NCI-H226 (cell line): ENCODE measurements at places on chromosomes 3 and 15.

DNA sequence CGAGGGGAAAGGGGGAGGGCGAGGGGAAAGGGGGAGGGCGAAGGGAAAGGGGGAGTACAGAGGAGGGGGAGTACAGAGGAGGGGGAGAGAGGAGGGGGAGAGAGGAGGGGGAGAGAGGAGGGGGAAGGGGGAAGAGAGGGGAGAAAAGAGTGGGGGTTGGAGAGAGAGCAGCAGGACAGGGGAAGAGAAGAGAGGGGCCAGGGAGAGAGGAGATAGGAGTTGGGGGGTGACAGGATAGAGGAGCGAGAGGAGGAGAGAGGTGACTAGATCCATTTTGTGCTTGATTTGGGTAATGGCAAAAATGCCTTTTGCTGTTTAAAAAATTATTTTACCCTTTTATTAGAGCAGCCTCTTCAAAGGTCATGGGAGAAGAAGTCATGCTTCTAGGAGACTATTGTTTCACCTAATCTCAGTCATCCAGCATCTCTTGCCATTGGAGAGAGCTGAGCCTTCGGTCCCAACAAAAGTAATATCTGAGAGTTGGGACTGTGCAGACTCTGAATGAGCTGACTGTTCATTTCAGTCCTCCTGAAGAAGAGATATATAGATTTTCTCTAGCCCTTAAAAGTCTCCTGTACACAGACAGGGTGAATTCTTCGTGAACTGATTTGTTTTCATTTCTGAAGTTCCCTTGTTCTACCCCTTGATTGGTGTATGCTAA is 15.1 kb upstream of the TOP2B start:
- DNase-seq = no peak

GRCh38 chr15:29785642-29786041 is 36.6 kb downstream of the TJP1 start:
- DNase-seq = no peak

DNA sequence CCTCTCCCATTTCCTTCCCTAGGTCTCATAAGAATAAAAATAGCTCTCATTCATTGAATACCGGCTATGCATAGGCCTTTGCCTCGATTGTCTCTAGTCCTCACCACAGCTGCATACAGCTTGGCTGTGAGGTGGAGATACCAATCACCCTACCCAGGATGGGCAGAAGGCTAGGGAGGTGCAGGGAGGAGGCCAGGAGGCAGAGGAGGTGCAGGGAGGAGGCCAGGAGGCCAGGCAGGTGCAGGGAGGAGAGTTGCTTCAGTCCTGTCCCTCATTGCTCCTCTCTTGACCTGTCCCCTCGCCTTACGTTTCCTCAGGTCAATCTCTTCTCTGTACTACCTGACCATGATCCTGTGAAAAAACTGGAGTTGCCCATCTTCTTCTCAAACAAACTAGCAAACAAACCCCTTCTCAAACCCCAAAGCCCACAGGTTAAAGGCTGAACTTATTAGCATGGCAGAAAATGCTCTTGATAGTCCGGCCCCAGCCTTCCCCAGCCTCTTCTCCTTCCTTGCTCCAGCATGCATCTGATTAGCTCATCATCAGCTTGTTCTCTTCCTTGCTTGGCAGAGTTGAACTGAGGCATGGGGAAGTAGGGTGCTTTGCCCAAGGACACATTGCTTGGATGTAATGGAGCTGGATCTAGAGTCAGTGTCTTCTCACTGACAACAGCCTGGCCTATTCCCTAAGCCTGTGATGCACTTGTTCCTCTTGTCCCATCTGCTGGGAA is 15.8 kb downstream of the PODXL2 start:
- DNase-seq = no peak

DNA sequence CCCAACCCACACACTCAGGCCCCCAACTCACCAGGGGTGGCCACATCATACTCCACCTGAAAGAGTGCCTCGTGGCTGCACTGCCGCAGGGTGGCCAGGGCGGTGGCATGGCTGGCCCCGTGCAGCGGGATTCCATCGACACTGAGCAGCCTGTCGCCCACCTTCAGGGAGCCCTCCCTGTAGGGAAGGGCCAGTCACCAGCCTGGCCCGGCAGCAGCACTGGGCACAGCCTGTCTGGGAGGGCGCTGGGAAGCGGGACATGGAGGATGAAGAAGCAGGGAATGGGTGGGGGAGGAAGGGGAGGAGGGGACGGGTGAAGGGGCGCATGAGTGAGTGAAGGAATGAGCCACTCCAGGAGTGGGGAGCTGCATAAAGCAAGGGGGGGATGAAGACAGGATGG is 18.5 kb downstream of the GRIP2 start:
- DNase-seq = no peak

DNA sequence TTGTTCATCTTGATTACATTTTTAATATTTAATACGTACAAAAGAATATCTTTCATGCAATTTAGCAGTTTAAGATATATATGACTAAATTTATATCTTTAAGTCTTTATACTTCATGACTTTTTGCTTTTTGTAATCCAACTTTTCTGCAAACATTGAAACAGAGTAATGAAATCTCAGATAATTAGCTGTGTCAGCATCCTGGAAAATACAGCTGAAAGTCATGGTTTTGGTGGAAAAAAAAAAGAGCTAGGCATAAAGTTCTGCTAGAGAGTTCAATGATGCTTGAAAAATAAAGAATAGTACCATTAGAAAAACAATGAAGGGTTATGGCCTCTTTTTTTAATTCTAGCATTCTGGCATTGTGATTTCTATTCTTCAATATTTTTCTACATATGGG is 387.4 kb upstream of the ROBO2 start:
- no peak for DNase-seq

- DNase-seq = no peak
Measured at GRCh38 chr3:128854475-128854874, 24.9 kb upstream of the ACAD9 start.

DNA sequence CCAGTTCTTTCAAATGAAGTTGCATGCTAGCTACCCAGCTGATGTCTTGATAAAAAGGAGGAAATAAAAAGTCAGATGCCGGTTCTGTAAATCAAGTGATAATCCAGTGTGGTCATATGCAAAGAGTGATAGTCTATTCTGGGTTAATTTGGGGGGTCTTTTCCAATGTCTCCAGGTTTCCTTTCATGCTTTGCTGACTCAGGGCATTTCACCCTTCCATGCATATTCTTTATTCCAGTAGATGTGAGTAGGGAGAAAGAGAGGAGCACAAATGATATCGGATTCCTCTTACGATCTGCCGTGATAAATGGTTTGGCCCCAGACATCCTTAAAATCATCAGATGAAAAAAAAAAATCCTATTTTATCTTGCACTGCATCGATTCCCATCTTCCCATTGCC is 60.8 kb downstream of the ADAMTS9 start:
- no peak for DNase-seq

GRCh38 chr3:3586336-3586735 is 212.9 kb upstream of the LRRN1 start:
- no peak for DNase-seq

- DNase-seq = no peak
Measured at GRCh38 chr3:177220136-177220974, 23.1 kb upstream of the TBL1XR1 start.

DNA sequence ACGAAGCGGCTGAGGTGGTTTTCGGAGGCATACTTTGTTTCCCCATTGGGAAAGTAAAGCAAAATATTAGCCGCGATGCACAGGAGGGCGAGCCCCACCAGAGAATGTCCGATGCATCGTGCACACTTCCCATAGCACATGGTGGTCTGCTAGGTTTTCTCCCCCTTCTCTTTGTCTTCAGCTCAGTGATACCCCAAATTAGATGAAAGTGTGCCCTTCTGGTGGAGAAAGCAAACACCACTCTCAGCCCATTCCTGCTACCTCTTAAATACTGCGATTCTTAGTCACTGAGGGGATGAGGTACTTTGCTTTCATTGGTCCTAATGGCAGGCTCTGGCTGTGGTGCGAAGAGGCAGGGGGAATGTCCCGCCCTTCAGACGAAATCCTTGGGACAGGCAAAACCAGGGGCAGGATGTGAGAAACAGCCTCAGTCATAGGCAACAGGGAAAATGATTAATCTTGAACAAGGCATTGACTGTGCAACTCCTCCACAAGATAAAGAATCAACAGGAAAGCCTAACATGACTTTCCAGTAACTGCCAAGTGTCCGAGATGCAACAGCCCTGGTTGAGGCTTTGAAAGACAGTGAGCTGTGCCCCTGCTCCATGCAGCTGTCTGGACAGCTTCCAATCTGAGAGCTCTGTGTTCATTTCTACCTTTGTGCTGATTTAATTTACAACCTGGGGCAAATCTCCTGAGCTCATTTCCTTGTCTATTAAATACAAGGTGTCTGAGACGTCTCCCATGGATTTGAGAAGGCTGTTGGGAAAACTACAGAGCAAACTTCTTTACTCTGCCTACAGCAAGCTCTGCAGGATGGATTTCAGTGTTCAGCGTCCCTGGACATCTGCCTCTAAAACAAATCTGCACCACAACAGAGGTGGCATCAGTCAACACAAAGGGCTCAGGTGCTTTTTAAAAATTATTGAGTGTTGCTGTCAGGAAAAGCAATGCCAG is at the start of gene TM4SF1:
Gene TM4SF1, minus strand, starts transcription at position 242 of the 957 bp plus-strand sequence. Its CDS starts 102 bp downstream, at position 140.
- peak; percentile 99 for DNase-seq

- no peak for DNase-seq
Measured at GRCh38 chr15:28957606-28958498, 72.1 kb downstream of the APBA2 start.

DNA sequence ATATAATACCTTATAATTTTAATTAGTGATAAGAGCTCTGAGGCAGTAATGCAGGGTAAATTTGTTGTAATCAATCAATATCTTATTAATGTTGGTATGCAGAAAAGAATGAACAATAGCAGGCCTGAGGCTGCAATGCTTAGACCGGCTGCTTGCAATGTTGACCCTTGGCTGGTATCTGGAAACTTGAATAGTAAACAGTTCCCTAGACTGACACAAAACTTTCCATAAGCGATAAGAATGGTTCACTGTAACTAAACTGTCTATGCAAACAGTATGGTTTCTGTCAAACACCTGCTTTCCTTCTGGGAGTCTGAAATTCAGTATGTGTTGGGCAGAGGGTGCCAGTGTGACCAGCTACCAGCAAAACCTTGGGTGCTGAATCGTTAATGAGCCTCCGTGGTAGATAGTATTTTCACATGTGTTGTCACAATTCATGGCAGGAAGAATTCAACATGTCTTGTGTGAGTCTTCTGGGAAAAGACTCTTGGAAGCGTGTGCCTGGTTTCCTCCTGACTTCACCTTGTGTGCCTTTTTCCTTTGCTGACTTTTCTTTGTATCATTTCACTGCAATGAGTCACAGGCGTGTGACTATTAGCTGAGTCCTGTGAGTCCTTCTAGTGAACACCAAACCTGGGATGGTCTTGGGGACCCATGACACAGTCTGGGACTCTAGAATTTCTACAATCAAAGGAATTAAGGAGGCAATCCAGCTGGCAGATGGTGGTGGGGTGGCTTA is 30.7 kb upstream of the CLRN1 start:
- no peak for DNase-seq

GRCh38 chr3:150291515-150291914 is 116.6 kb upstream of the TSC22D2 start:
- no peak for DNase-seq

DNA sequence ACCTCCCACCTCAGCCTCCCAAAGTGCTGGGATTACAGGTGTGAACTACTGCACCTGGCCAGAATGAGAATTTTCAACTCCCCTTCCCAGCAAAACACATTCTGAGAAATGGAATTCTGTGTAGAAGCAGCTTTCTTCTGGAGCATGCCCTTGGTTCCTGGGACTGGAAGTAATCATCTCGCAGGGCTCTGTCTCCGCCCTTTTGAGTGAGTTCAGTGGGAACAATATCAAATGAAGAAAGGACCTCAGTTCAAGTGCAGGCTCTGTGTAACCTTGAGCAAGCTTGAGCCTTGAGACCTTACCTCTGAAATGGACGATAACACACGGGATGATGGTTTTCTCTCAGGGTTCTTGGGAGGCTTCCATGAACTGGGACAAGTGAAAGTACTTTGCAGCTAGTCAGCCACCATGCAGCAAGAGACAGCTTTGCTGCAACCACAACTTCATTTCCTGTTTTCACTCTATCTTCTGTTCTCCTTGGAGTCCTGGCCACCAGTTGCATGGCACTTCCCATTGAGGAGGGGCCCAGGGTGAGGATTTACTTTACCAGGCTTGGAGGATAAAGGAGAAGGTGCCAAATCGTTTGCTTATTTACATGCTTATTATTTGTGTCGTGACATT is 35.7 kb upstream of the IGF1R start:
- no peak for DNase-seq

GRCh38 chr3:178823150-178823549 is 248.5 kb downstream of the ZMAT3 start:
- no peak for DNase-seq

GRCh38 chr3:113912552-113913236 is 35.1 kb upstream of the ZDHHC23 start:
- peak; percentile 43 for DNase-seq

DNA sequence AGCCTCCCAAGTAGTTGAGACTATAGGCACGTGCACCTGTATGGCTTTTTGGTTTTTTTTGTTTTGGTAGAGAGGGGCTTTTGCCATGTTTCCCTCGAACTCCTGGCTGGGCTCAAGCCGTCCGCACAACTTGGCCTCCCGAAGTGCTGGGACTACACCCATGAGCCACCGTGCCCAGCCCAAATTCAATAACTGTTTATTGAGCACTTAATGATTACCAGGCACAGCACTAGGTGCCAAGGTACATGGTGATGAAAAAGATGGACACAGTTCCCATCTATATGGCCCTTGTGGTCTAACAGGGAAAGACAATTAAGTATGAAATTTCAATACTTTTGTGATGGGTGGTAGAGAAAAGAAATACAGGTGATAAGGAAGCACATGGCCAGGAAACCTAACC is 35.8 kb upstream of the ZNF148 start:
- no peak for DNase-seq
